ENCODE measurements at places on chromosomes 1 and 21. TPM values are rescaled to one million over a fixed set of nuclear protein-coding genes. Genes with fewer than 3 reads are reported as not detected.

- DNase-seq, result peak; percentile 96
These were observed at the start of gene NCF2 for GRCh38 chr1:183590244-183591191. Gene NCF2 (minus strand): TSS chr1:183590459. CDS start chr1:183590329, 130 bp downstream.

- DNase-seq, result no peak
These were observed 543 bp downstream of the ABCB10 start for GRCh38 chr1:229557913-229558414.

- DNase-seq, result no peak
These were observed at the start of gene PLD5 for GRCh38 chr1:242524571-242525359. Gene PLD5 (minus strand): TSS chr1:242524697.

DNA sequence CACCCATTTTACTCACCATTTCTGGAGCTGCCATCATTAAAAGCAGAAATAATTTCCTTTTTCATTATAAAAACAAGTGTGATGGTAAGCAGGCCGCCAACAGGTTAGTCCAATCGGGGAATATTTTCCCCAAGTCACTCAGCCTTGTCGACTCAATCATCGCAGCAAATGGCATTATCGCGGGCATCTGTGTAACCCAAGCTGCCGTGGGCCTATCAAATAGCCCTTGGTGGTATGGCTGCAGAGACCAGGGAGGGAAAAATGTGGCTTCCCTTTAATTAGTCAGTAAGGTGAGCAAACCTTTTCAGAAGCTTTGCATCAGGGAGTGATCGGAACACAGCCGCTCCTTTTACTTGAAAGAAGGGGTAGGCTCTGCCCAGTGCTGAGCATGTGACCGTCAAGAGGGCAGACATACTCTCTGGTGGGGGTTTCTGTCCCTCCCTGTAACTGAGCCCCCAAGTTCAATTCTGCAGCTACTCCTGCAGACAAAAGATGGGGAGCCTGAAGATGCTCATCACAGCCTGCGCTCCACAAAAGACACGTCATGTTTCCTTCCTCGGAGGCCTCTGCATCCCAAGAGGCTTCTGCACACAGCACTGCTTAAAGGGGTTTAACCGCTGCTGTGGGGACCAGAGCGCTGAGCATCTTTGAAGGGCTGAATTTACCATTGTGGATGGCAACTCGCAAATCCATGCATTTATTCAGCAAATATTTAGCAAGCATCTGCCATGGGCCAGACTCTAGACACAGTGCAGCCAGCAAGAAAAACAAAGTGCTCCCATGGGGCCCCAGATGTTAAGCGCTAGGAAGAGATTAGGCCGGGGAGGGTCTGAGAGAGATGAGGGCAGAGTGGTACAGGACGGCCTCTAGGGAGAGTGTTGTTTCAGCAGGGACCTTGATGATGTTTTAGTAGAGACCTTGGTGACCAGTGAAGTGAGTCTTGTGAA lies 1.2 kb upstream of the TMPRSS3 start:
- no peak for DNase-seq

GRCh38 chr1:248802454-248802853 lies 23.3 kb downstream of the SH3BP5L start:
- DNase-seq, result no peak

GRCh38 chr21:26637201-26637745 lies 64.2 kb upstream of the CYYR1 start:
- no peak for DNase-seq

GRCh38 chr1:94299627-94300553 lies 62.5 kb upstream of the ARHGAP29 start:
- no peak for DNase-seq

GRCh38 chr1:9280015-9280860 lies 12.5 kb upstream of the SPSB1 start:
- no peak for DNase-seq

GRCh38 chr1:87642581-87643221 lies 314.0 kb downstream of the LMO4 start:
- DNase-seq, result no peak

GRCh38 chr1:20430355-20431175 lies 55.4 kb downstream of the CAMK2N1 start:
- no peak for DNase-seq

GRCh38 chr21:39016740-39017315 lies 166.4 kb downstream of the PSMG1 start:
- peak; percentile 23 for DNase-seq

GRCh38 chr21:14685568-14685967 lies 139.5 kb upstream of the SAMSN1 start:
- DNase-seq, result peak; percentile 49

DNA sequence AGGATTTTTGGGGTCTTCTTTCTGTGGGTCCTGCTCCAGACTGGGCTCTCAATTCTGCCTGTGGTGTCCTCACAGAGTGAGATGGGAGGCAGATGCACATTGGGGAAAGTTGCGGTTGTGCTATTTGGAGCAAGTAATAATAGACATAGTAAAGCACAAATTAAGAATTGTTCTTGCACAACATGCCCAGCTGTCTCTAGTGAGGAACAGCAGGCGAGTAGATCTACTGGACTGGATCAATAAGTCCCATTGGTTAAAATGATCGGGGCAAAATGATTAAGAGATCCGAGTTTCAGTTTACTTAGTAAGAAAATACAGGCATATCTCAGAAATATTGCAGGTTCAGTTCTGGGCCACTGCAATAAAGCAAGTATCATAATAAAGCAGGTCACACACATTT lies 448.3 kb upstream of the PROX1 start:
- no peak for DNase-seq

- no peak for DNase-seq
These were observed 96.1 kb upstream of the VAMP3 start for GRCh38 chr1:7674972-7675371.

DNA sequence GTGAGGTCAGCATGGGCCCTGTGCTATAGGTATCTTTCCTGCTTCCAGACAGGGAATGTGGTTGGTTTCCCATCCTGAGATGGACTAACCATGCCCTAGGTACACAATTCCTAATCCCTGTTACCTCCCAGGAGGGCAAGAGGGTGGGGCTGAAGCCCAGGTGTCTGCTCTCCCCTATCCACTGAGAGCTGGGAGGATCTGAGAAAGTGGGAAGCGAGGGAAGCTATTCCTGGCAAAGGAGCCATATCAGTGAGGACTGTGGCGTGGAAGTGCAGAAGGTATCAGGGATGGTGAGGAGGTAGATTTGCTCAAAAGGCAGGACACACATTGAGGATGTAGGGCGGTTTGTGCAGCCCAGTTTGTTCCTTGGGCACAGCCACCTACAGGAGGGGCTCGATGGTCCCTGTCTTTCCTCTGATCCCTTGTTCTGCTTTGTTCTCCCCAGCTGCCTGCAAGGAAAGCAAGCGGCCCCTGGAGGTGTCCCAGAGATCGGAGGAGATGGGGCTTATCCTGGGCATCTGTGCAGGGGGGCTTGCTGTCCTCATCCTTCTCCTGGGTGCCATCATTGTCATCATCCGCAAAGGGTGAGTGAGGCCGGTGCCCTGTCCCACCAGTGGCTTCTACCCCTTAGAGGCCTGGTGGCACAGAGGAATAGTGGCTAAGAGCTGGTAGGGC lies 48.1 kb downstream of the PTPRU start:
- no peak for DNase-seq

- DNase-seq, result no peak
These were observed 219.8 kb upstream of the PRMT6 start for GRCh38 chr1:106836708-106837107.

- no peak for DNase-seq
These were observed 30.5 kb downstream of the NRIP1 start for GRCh38 chr21:15034126-15034853.

GRCh38 chr1:2227346-2228156 lies 568 bp upstream of the SKI start:
- peak; percentile 41 for DNase-seq

- no peak for DNase-seq
These were observed 7.2 kb upstream of the S100A8 start for GRCh38 chr1:153397924-153398651.

- no peak for DNase-seq
These were observed 46.7 kb downstream of the EPS15 start for GRCh38 chr1:51472359-51472758.

- no peak for DNase-seq
These were observed 37.5 kb downstream of the LRRC3 start for GRCh38 chr21:44492567-44493385.

GRCh38 chr1:230917284-230918135 lies 49.2 kb upstream of the C1orf198 start:
- peak; percentile 17 for DNase-seq

DNA sequence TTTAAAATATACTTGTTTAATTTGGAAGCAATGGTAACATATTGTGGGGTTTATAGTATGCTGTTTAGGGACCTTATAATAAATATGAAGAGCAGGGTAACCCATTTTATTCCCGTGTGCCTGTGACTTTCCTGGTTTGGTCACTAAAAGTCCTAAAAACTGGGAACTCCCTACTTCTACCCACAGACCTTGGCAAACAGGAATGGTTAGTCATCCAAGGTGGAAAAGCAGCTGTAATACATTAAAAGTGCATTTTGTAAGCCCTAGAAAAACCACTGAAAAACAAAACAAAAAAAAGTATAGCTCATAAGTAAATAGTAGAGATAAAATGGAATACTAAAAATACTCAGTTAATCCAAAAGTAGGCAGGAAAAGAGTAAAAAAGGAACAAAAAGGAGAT lies 538.9 kb downstream of the LMO4 start:
- no peak for DNase-seq

DNA sequence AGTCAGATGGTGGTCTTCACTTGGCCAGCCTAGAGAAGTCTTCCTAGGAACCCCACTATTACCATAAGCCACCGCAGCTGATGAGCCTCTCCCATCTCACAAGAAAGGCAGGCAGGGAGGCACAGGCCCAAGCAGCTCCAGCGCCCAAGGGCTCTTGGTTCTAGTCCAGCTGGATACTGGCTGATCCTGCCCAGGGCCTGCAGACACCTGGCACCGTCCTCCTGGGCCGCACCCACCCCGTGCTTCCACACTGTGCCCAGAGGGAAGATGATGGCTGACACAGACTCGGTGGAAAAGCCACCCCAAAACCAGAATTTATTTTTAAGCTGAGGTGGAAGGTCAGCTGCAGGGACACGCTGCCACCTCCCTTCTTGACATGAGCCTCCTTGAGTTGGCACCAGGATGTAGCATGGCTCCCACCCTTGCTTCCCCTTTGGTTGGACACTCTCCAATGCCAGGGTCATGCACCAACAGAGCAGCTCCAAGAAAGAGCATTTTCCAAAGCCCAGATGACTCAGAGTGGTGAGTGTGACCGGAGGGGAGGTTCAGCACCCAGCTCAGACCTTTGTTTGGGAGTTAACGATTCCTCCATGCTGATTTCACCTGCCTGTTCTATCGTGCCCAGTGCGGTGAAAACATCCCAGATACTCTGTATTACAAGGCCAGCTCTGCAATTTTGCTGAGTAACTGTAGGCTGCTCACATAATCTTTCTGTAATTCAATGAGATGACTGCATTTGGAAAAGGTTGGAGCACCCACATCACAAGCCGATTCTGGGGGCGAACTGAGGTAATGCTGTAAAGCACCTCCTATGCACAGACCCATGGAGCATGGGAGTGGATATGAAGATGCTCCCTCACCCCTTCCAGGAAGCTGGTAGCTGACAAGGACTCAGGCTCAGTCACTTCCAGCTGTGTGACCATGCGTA lies 63.1 kb upstream of the SLC2A1 start:
- no peak for DNase-seq

- DNase-seq, result no peak
These were observed 22.3 kb upstream of the PTGFR start for GRCh38 chr1:78468521-78468920.

GRCh38 chr1:119006406-119007279 lies 18.5 kb upstream of the TBX15 start:
- DNase-seq, result no peak

KLF17 gene
- not detected for total RNA-seq

PROX1 gene
- total RNA-seq, result 0.13 TPM

RGS18 gene
- total RNA-seq, result not detected

CROCC gene
- total RNA-seq, result 3.3 TPM

RGS21 gene
- total RNA-seq, result not detected

PFKFB2 gene
- 1.9 TPM for total RNA-seq

PPFIA4 gene
- total RNA-seq, result 1.1 TPM

DDX20 gene
- total RNA-seq, result 21.8 TPM

SYT6 gene
- not detected for total RNA-seq

RPTN gene
- total RNA-seq, result not detected

CD101 gene
- total RNA-seq, result 4.5 TPM

HIVEP3 gene
- 13.6 TPM for total RNA-seq

RNASEL gene
- 4.4 TPM for total RNA-seq

OR10J5 gene
- total RNA-seq, result not detected

HSPG2 gene
- 3.4 TPM for total RNA-seq
